G401 (cell line): ENCODE measurements at places on chromosomes 3 and 15.

DNA sequence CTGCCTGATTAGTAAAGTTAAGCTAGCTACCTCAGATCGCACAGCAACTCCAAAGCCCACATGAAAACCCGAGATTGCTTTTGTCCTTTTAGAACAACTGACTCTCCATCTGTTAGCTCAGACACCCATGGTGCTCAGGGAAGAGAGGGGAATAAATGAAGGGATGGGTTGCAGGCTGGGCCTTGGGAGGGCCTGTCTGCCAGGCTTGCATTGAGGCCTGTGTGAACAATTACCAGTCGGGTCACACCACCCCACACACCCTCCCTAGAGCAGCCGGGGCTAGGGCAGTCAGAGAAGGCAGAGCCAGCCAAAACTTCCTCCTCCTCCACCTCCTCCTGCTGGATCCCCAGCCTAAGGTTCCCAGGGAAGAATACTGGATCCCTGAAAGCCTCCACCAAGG is 8.8 kb upstream of the PRKAR2A start:
- DNase-seq, result peak; percentile 15

DNA sequence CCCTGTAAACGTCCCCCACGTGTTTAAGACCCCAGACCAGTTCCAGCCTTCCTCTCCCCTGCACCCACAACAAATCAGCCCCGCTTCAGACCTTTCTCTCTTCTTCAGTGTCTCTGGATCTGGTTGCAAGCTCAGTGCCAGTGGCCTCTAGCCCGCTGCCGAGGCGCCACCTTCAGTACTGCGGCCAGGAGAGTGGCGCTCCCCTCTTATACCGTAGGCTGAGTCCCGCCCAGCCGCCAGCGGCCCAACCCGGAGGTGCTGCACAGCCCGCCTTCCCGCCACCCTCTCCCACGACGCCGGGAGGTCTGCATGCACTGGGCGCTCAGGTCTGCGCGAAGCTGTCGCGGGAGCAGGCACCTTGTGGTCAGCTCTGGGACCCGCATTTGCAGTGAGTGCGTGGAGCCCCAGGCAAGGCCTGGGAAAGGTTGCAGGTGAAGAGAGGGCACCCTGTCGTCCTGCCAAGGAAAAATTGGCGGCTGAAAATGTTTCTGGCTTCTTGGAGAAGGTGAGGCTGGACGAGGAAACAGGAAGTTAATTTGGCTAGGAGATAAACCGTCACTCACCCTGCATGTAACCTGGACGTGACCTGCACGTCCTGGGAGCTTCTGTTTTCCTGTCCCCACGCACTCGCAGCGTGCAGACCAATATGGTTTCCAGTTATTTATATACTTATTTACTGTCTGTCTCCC is at the start of gene C2CD4B:
C2CD4B (minus strand) TSS at position 182 of the 689 bp plus-strand sequence. CDS start 301 bp downstream, outside the sequence.
- DNase-seq, result no peak

DNA sequence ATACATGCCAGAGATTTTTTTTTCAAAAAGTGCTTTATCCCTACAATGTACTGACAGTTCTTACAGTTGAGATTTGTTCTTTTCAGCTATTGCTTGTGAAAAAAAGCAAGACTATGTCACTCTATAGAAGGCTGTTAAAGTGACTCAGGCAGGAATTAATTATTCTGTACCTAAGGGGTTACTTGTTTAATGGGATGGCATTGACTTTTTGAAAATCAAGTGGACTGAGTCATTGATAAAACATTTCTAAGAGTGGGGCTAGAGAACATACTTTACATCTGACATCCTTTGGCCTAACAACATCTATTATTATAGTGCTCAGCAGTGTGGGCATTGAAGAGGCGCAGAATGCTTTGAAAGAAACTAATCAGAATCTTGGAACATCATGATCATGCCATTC is 34.3 kb downstream of the INTS14 start:
- DNase-seq, result no peak

GRCh38 chr15:49279521-49280456 is 109.7 kb downstream of the GALK2 start:
- no peak for DNase-seq

DNA sequence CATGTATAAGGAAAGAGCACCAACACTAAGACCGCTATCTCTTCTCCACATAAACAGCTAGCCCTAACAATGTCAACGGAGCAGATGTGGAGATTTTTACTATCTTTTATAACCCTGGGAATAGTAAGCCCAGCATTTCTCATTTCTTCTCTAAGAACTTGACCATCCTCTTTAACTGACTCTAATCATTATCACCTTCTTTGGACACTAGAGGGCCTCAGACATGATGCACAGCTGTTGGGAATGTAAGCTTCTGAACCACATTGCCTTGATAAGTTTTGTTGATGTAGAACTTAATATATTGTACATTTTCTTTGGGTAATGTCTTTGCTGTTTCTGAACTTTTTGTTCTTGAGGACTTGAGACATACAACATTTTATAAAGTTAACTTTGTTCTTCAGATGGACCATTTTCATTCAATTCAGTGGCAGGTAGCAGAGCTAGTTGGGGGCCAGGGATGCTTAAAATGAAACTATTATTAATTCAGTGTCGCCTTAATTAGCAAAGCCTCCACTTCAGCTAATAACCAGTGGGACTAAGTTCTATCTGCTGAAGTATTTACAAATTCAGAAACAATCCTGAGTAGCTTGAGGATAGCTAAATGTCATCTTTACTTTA is 9.6 kb upstream of the TAGLN3 start:
- peak; percentile 83 for DNase-seq

- no peak for DNase-seq
Observed at GRCh38 chr3:31102196-31102879, 207.9 kb upstream of the GADL1 start.

GRCh38 chr3:129311054-129311902 is 32.6 kb downstream of the HMCES start:
- no peak for DNase-seq

GRCh38 chr15:74158855-74159650 is 14.5 kb upstream of the ISLR start:
- DNase-seq, result no peak

- no peak for DNase-seq
Observed at GRCh38 chr15:97026781-97027180, 696.3 kb downstream of the NR2F2 start.

- DNase-seq, result no peak
Observed at GRCh38 chr15:90035840-90036230, 34.7 kb downstream of the ZNF710 start.

DNA sequence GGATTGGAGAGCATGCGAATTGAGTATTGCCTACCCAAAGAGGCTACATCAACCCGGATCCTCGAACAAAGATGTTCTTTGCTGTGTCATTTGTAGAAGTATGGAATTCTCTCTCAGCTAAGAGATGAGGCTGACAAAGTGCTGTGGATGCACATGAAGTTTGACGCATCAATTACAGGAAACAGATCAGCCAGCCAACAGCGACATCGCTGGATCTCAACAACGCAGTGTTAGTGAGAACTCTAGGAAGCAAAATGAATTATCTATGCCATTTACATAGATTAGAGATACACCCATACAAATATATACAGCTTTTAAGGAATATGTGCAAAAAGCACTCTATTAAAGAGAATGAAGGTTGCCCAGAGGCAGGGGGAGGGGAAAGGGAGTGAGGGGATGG is 160.6 kb upstream of the RGMA start:
- DNase-seq, result no peak

GRCh38 chr3:140164922-140165590 is 230.1 kb downstream of the CLSTN2 start:
- DNase-seq, result no peak

DNA sequence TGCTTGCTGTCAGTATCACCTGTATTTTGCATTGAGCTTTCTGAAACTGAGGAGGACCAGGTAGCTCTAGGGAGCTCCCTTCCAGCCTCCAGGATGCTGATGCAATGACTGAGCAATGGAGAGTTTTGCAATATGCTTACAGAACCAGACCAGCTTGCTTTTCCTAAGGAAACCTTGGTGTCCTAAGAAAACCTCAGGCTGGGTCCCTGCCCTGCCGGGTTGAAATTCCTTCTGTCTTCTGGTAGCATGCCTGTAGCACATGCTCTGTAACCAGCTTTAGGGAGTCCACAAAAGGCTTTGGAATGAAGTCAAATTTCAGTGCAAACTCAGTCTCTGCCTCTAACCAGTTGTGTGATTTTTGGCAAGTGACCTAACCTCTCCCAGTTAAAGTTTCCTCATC is 65.8 kb upstream of the GSK3B start:
- no peak for DNase-seq

DNA sequence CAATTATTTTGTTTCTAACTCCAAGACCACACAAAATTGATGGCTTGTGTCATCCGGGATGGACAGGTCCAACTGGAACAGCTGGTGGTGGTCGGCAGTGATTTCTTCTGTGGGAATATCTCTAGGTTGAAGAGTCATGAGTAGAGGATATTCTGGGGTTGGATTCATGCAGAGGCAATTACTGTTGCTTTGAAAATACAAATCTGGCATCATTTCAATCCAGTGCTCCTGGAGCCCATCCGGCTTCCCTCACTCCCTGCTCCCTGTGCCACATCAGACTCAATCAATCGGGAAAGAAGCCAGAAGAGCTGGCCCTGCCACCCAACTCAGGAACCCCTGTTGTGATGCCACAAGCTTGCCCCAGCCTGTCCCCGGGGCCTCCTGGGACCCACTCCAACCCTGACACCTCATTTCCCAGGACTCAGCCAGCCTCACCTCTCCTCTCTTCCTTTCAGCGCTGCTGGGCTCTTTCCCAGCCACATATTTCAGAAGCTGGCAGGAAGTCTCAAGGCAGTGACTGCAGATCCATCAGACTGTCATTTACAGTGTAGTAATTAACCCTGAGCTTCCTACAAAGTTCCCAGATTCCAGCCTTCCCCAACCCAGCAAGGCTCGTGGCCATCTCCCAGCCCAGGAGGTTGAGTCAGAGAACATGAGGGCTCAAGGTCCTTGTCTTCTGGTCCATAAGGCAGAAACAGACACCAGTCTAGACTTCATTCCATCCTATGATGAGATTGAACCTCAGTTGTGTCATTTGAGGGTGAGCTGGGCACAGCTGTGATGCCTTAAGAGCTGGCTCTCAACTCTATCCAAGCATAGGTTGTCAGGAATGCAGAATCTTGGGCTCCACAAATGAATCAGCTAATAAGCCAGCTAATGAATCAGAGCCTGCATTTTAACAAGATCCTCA is 114.0 kb downstream of the FAM174B start:
- DNase-seq, result no peak

GRCh38 chr15:69834267-69834666 is 263.4 kb downstream of the TLE3 start:
- no peak for DNase-seq

GRCh38 chr15:80820092-80820491 is 40.9 kb downstream of the CEMIP start:
- peak; percentile 52 for DNase-seq

DNA sequence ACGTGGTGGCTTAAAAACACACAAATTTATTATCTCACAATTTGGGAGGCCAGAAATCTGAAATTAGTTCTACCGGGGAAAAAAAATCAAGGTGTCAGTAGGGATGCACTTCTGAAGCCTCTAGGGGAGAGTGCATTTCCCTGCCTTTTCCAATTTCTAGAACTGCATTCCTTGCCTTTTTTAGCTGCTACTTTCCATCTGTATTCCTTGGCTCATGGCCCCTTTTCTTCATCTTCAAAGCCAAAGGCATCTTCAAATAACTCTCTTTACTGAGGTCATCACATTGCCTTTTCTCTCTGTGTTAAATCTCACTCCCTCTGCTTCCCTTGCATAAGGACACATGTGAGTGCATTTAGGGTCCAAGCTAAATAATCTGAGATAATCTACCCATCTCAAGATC is 69.5 kb upstream of the NEO1 start:
- DNase-seq, result no peak

GRCh38 chr15:31974855-31975829 is 55.2 kb upstream of the CHRNA7 start:
- peak; percentile 77 for DNase-seq

GRCh38 chr3:86629511-86629910 is 361.4 kb downstream of the VGLL3 start:
- DNase-seq, result no peak

- no peak for DNase-seq
Observed at GRCh38 chr3:129595544-129596193, 10.8 kb downstream of the PLXND1 start.

GRCh38 chr15:42184736-42185135 is 23.4 kb downstream of the VPS39 start:
- no peak for DNase-seq

- peak; percentile 90 for DNase-seq
Observed at GRCh38 chr3:34132069-34132692, 333.8 kb downstream of the PDCD6IP start.

GRCh38 chr15:94412979-94413746 is 181.8 kb downstream of the MCTP2 start:
- no peak for DNase-seq

DNA sequence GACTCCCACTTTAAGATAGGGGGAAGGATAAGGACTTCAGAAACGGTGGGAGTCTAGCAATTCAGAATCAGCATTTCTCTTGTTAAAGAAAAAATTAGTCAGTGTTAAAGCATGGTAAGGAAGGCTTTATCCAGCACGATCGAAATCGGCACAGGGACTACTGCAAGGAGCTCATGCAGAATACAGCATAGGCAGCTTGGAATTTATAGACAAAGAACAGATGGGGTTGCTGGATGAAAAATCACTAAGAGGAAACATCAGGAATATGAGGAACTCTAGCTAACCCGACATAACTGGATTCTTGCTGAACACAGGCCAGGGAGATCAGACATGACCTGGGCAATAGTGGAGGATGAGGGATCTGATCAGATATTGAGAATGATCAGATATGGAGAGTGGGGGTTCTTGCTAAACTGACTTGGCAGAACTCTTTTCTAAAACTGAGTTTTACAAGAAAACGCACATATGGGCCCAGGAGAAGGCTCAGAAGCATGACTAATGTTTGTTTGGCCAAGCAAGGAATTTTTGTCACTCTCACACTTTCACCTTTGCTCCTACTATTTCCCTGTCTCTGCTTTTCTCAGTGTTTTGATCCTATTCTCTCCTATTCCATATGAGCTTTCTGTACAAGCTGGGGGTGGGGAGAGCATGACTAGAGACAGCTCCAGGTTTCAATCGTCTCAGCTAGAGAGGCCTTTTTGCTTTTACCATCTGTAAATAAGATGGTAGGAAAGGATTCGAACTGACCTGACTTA is 3.9 kb upstream of the PLCH1 start:
- DNase-seq, result no peak

- DNase-seq, result no peak
Observed at GRCh38 chr15:63513271-63513670, 8.9 kb downstream of the USP3 start.

DNA sequence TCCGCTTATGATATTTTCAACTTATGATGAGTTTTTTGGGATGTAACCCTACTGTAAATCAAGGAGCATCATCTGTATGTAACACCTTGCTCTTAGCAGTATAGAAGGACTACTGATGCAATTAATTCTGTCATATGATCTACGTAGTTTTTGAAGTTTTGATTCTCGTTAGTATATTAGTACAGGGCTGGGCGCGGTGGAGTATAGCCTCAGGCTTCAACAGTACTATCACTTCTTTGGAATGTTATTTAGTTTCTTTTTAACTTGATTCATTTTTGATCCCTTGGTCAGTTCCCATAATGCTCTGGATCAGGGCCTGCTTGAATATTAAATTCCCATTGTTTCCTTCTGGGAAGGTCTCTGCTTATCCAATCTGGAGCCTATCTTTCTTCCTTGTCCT is 23.9 kb upstream of the AP4E1 start:
- DNase-seq, result no peak

GRCh38 chr3:69322158-69322509 is 63.8 kb downstream of the FRMD4B start:
- DNase-seq, result no peak
